Cardiac atrium fibroblast (primary cell): ENCODE measurements at places on chromosomes 3 and 15. TPM values are rescaled to one million over a fixed set of nuclear protein-coding genes. Genes with fewer than 3 reads are reported as not detected.

The GALNT15 gene
- 12.3 and 13.4 TPM in 2 replicates for total RNA-seq

The KNL1 gene
- 5.5 and 8.8 TPM in 2 replicates for total RNA-seq

The SLC6A1 gene
- total RNA-seq, result not detected in 2 replicates

The MUC4 gene
- total RNA-seq, result not detected in 2 replicates

The STXBP5L gene
- total RNA-seq, result 0.16 TPM in 1 of 2 replicates, not detected in the other

The VIPR1 gene
- 8.5 and 16.8 TPM in 2 replicates for total RNA-seq

The PRRT3 gene
- total RNA-seq, result 2.8 and 3.8 TPM in 2 replicates

The GUCA1C gene
- total RNA-seq, result not detected in 2 replicates

The PLCL2 gene
- total RNA-seq, result 2.9 and 4.9 TPM in 2 replicates

The NR1I2 gene
- total RNA-seq, result not detected in 2 replicates

The SLC49A4 gene
- total RNA-seq, result 9.9 and 13.0 TPM in 2 replicates

The TUSC7 gene
- not detected in 2 replicates for total RNA-seq

The GOLGA6L7 gene
- not detected in 2 replicates for total RNA-seq

The MCTP2 gene
- total RNA-seq, result 0.16 TPM in 1 of 2 replicates, not detected in the other

The BSN gene
- total RNA-seq, result 0.16 and 0.36 TPM in 2 replicates

The DLL4 gene
- total RNA-seq, result 0.54 and 4.9 TPM in 2 replicates

The PLA2G4E gene
- total RNA-seq, result not detected in 2 replicates
